Hematopoietic multipotent progenitor cell treated with erythropoietin and hydrocortisone succinate and interleukin-3 and kit ligand, for 17 days (in vitro differentiated cells): ENCODE measurements at places on chromosomes 1 and 21.

GRCh38 chr1:111656086-111657017 is 36.8 kb downstream of the RAP1A start:
- peak; percentile 76 for DNase-seq

- DNase-seq, result no peak
Measured at GRCh38 chr21:41964171-41964570, 10.4 kb upstream of the C2CD2 start.

- no peak for DNase-seq
Measured at GRCh38 chr1:210684466-210685294, 356.0 kb downstream of the HHAT start.

DNA sequence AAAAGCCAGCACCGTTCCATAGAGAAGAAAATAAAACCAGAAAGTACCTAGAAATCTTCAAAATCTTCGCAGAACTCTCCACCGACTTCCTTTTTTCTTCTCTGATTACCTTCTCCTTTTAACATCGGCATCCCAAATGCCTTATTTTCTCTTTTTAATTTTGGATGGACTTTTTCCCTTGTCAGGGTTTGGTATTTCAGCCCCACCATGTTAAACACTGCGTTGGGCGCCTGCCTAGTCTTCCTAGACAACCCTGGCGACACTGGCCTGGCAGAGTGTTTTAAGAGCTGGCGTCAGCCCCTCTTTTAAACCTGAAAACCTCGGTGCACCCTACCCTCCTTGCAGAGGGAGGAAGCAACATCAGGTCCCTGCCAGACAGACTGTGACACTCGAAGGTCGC is 66.0 kb upstream of the EFHD2 start:
- DNase-seq, result no peak

DNA sequence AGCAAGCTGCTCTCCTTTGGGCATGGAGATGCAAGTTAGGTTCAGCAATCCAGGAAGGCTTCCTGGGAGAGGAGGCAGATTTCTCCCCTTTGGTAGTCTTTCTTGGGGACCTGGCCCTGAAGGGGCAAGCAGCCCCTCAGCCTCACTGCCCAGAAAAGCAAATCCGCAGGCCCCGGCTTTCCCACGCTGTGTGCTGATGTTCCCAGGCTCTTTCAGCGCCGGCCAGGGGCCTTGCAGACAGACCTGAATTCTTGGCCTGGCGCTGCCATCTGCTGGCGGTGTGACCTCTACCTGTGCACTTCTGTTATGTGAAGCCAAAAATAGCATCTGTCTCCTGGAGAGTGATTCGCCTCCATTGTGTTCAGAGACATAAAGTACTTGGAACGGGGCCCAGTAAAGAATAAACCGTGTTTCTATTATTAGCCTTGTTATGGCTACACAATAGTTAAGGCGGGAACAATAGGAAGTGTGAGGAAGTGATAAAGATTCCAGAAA is 64.8 kb downstream of the ALPL start:
- no peak for DNase-seq

- DNase-seq, result no peak
Measured at GRCh38 chr1:52334906-52335528, 31.0 kb downstream of the CC2D1B start.

GRCh38 chr1:38208716-38209632 is 162.4 kb upstream of the POU3F1 start:
- no peak for DNase-seq

- no peak for DNase-seq
Measured at GRCh38 chr1:152899883-152900282, 8.5 kb upstream of the IVL start.

DNA sequence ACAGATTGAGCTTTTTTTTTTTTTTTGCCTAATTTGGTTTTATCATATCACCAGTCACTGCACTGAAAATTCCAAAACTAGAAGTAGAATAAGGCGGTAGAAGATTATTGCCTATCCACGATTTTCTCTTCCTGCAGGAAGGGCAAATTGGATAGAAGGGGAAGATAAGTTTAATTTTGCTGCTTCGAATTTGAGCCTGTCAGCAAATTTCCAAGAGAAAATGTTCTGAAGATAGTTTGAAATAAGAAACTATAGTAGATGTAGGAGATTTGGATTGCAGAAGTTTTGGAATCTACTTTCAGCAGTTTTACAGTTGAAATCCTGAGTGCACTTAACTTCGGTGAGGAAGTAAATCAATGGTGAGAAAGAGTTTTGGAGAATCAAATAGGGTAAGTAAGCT is 164.9 kb downstream of the PTBP2 start:
- no peak for DNase-seq

DNA sequence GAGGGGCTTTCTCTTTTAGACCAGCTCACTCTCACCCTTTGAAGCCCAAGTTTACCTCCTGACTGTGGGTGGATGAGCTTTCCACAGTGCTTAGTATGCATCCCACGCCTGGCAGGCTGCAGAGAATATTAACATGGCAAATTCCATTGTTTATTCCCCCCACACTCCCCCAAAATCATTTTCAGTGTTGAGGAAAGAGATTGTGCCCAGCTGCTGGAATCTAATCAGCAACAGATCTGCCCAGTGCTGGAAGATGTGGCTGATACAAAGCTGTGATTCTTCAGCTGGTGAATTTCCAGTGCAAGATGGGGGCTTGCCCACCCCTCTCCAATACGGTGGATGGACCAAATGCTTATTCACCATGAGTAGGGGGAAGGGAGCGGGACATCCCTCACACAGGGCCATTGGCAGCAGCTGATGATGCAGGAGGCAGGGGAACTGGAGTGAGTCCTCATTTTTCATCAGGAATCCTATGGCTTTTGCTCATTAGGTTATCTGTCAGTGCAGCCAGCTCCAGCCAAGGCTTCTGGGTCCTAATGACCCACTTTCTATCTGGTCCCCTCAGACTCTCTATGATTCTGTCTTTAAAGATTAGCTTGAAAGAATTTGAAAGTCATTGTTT is 39.7 kb upstream of the KCNA3 start:
- no peak for DNase-seq

- no peak for DNase-seq
Measured at GRCh38 chr1:101742509-101742908, 254.2 kb downstream of the OLFM3 start.

DNA sequence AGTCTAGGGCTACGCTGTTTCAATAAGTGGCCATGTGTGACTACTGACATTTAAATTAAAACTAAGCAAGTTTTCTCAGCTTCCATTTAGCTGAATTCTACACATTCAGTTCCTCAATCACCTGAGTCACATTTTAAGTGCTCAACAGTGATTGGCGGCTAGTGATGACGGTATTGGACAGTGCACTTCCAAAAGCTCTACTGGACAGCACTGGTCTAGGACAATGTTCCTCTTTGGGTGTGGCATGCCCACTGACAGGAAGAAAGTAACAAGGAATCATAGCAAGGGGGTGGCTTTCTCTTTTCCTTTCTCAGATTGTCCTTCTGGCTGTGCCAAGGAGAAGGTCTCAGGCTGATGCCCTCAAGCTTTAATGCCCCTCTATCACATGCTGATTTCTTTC is 11.7 kb downstream of the IGSF21 start:
- no peak for DNase-seq

GRCh38 chr1:216600730-216601609 is 122.3 kb downstream of the ESRRG start:
- DNase-seq, result peak; percentile 4

- no peak for DNase-seq
Measured at GRCh38 chr21:42362700-42363099, 3.6 kb downstream of the TFF1 start.

DNA sequence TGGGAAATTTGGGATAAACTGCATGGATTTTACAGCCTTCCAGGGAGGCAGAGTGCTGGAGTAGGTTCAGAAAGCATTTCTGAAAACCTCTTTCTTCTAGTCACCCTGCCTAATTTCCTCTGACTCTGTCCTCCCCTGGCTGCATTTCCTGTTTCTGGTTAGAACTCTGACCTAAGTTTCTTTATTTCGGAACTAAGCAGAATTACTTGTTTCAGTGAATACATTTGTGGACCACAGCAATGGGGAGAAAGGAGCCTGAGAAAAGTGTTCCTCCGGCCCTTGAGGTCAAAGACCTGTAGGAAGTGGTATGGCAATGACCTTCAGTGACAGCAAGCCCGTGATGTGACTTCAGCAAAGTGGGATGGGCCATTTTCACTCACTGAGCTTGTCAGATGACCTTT is 173.4 kb upstream of the RUNX1 start:
- DNase-seq, result no peak

DNA sequence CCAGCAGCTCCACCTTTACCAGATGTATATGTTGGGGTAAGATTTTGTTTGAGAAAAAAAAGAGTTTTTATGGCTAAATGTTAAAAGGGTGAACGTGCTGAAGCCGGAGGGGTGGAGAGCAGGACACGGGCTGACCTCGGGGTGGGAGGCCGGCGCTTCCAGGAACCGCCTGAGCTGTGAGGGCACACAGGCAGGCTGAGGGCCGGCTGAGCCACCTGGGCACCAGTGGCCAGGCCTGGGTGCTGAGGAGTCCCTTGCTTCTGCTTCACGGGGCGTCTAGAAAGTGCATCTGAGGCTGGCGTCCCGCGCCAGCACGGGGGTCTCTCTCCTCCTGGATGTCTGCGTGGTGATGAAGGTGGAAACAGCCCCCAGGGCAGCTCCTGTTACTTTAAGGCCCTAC is 33.6 kb upstream of the ADARB1 start:
- no peak for DNase-seq

GRCh38 chr1:154837034-154837671 is 32.9 kb downstream of the KCNN3 start:
- no peak for DNase-seq

DNA sequence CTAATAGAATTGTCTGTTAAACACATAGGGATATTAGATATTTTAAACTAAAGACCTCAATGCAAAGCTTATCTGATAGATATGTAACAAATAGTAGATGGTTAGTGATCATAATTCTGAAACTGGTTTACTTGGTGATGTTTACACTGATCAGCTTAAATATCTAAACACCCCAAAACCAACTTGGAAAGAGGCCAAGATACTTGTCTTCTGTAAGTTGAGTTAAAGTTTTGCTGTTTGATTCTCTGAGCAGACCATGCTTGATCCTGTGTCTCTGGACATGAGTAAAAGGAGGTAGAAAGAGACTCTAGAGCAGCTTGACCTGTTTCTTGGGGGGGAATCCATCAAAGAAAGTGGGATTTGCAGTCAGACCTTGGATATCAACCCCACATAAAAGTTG is 107.5 kb downstream of the NEK7 start:
- DNase-seq, result peak; percentile 48

- no peak for DNase-seq
Measured at GRCh38 chr1:100290291-100290690, 24.3 kb downstream of the RTCA start.

DNA sequence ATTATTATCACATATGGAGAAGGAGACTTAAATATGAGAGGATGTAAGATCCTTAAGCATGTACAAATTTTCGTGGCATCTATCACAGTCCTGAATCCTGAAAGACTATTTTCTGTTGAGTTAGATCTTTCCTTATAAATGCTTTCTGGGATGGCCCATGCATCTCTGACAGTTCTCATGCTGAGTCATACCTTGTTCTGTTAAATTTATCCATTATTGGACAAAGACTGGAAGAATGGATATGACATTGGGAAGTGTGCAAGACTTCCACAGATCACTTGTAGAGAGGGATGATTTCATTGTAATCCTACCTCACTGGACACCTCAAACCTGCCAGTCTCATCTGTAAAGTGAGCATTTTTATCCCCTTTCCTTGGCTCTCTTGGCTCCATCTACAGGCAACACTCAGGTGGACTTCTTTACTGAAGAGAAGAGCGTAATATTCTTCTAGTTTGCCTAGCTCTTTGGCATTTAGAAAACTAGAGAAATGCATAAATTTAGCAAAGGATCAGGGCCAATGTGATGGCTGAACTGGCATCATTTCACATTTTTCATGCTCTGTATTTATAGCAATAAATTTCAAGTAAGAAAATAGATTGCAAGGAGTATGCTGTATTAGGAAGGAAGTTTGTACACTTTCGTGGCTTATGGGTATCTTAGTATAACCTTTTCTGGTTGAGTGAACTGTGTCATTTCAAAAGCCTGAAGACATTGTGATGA is 128.2 kb downstream of the NFIA start:
- DNase-seq, result no peak

GRCh38 chr21:38734646-38735365 is 70.9 kb upstream of the ETS2 start:
- DNase-seq, result no peak

DNA sequence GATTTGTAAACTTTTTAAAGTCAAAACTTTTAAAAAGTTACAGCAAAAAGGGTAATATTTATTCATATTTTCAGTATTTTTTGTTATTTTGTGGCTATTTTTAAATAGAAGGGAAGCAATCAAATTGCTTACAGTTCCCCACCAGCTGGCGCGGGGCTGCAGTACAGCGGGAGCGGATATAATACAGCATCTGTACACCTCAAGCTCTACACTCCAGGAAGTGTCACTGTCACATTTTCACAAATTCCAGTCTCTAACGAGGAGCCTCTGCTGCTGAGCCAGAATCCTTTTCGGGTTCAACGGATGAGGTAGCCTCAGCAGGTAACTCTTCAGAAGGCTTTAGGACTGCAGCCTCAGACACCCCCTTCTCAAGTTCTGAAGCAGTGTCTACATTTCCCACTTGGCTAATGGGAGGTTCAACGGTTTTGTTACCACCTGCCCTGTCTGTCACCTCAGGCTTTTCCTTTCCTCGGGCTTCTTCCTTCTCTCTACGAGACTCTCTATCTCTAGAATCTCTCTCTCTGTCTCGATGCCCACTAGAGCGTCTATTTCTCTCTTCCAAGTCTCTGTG is 11.7 kb downstream of the SOD1 start:
- no peak for DNase-seq

DNA sequence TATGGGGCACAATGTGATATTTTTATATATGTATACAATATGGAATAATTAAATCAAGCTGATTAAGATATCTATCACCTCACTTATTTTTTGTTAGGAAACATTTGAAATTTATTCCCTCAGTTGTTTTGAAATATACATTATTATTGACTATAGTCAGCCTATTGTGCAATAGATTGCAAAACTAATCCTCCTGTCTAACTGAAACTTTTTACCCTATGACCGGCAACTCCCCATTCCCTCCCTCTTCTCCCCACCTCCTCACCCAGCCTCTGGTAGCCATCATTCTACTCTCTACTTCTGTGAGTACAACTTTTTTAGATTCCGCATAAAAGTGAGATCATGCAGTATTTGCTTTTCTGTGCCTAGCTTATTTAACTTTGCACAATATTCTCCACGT is 117.7 kb upstream of the SGIP1 start:
- no peak for DNase-seq

DNA sequence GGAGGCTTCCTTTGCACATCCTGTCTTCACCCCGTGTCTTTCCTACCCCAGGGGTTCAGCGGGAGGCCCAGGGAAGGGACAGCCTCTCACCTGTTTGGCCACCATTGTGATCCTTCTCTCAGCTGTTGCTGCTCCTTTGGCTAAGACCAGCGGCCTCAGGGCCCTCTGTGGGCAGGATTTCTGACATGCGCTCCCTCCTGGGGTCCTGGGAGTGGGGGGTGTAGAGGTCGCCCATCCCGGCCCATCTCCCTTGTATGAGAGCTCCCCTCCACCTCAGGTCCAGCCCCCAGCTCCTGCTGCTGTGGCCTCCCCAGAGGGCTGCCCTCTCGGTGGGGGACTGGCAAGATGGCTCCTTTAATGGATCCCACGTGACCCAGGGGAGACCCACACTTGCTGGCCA is 120.5 kb downstream of the PRDM2 start:
- no peak for DNase-seq
